ENCODE measurements at places on chromosomes 2 and 18.

- DNase-seq: no peak
These were observed 4.3 kb upstream of the TFCP2L1 start for GRCh38 chr2:121289271-121289670.

DNA sequence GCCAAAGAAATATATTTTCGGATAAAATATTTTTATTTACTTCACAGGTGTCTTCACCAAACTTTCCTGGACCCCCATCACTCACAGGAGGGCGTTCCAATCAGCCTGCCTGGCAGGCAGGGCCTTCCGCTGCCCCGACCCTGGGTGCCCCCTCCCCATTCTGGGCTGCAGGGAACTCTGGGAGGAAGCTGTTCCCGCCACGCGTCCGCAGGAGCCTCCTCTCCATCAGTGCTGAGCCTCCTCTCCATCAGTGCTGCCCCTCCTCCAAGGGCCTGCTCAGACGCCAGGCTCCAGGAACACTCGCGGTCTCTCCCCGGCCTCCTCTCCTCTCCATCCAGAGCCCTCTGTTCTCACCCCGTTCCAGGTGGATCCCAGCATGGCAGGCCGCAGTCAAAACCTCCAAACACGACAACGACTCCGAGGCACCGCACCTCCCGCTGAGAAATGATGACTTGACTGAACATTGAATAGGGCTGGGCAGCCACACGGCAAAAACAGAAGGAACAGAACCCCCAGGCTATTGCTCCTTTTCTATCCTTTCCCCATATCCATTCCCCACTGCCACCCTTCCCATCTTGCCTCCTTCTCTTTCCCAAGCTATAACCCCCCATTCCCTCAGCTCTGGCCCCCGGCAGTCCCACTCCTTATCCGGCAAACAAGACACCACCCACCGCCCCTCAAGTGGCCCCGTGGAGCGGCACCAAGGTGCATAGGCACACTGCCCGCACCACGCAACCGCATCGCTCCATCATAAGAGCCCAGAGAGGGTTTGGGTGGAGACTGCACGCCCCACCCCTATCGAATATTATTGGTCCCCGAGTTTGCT is 268.6 kb upstream of the RAB6C start:
- DNase-seq: no peak

DNA sequence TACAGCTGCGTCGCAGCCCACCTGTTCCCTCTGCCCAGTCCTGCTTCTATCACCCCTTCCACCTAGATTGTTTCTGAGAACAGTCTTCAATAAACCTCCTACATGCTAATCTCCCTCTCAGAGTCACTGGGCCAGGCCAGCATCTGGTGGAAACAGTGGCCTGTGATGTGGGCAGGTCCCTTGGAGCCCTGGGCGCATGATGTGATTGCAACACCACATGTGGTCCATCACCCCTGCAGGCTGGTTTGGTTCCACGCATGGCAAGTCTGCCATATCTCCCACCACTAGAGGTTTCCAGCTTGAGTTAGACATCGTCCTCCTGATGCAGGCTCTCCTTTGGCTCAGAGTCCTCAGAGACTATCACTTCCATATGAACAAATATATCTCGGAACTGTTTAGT is 83.5 kb downstream of the PRKCE start:
- no peak for DNase-seq

GRCh38 chr2:74632209-74632938 is 15.8 kb downstream of the M1AP start:
- no peak for DNase-seq

GRCh38 chr2:20868377-20868776 is 45.5 kb upstream of the LDAH start:
- DNase-seq: peak; percentile 68

DNA sequence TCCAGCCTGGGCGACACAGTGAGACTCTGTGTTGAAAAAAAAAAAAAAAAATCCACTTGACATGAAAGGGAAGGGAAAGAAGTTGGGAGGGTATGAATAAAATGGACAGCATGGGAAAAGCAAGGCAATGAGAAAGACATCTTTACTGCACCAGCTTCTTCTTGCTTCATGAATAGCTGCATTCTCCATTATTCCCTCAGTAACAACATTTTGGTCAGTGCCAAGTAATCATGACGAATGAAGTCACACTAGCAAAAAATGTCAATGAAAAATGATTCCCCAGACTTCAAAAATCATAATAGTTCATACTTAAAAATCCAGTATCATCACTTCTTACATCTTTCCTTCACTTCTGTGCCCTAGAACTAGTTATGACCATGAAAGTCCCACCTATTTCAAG is 30.4 kb downstream of the ADAM17 start:
- no peak for DNase-seq

DNA sequence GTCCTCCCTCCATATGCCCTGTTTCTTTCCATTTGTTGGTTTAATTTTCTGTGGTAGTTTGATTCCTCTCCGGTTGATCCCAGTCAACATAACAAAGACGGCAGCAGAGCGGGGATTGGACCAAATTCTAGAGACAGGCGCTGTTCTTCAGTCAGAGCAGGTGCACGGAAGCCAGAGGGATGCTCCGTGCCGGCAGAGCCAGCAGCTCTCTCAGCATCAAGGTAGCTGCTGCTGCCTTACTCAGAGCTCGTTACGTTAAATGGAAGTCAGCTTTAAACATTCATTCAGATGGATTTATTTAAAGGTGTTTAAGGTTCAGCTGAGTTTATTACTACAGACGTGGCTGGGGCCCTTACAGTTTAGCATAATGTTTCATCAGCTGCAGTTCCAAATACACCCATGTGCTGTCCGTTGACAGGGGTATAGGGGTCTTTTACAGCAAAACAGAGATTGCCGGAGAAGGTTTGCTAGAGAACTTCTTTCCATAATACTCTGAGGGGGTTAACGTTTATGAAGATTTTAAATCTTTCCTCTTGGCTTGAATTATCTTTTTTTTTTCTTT is 497.2 kb upstream of the PIK3C3 start:
- no peak for DNase-seq

GRCh38 chr2:190468814-190469569 is 60.8 kb downstream of the MFSD6 start:
- no peak for DNase-seq

DNA sequence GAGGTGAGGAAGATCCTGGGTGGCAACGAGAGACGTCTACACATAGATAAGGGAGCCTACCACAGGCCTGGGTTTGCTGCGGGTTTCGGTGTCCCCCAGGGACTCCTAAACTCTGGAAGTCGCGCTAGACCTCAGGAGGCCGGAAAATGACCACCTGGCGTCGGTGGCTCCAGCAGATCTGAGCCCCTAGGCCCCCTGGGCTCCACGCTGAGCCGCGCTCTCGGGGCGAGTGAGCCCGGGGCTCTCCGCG is 987 bp upstream of the DLX1 start:
- DNase-seq: no peak
